ENCODE measurements at places on chromosomes 5 and 9.

DNA sequence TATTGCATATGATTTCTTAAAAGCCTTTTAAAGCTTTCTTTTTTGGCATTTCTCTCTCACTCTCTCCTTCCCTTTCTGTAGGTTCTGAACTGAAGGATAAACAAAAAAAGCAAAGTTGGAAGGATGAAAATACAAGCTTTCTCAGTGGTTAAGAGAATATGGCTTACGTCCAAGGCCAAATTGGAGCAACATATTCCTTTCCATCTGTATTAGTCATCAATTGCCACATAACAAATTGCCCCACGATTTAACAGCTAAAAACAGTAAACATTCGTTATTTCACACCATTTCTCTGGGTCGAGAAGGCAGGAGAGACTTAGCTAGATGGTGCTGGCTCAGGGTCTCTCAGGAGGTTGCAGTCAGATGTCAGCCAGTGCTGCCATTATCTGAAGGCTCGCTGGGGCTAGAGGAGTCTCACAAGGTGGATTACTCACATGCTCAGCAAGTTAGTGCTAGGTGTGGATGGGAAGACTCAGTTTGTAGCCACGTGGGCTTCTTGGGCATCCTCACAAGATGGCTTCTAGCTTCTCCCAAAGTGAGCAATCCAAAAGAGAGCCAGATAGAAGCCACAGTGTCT, 2.0 kb upstream of the ROR2 start:
- no peak for DNase-seq

DNA sequence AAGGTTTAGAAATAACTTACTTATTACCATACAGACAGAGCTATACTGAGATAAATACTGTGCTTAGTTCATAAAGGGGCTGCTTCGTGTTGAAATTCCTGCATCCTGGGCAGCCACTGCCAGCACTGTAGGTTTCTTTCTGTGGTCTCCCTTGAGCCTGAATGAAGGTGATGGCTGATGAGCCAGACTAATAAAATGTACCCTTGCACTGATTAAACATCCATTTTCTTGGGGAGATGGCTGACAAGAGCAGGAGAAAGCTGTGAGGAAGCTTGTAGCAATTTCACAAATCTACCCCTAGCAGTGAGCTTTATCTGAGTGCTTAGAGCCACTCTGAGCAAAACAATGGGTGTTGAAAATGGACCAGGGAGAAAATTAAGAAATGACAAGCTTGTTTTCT, 23.3 kb upstream of the ZSWIM6 start:
- no peak for DNase-seq

GRCh38 chr9:85249313-85249621, 492.5 kb downstream of the AGTPBP1 start:
- no peak for DNase-seq

- no peak for DNase-seq
Measured at GRCh38 chr5:170104299-170104698, 1.4 kb upstream of the FOXI1 start.

DNA sequence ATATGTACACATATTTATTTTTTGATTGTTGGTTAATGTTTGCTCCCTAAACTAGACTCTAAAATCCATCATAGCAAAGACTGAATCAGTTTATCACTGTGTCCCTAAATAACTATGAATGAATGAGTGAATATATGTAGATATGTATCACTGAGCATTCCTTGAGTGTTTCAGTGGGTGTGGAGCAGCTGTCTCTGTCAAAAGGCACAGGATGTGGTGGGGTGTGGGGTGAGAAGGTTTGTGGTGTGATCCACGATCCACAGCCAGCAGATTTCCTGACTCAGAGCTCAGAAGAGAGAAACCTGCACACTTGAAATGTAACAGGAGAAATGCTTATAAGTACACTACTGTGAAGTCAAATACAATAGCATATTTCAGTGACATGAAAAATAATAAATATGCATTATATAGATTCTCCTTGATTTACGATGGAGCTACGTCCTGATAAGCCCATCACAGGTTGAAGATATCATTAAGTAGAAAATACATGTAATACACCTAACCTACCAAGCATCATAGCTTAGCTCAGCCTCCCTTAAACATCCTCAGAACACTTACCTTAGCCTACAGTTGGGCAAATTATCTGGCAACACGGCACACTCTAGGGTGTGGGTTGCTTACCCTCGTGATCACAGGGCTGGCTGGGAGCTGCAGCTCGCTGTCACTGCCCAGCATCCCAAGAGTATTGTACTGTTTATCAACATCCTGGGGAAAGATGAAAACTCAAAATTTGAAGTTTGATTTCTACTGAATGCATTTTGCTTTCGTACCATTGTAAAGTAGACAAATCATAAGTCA, 287.0 kb downstream of the GAS1 start:
- DNase-seq, result no peak

- DNase-seq, result no peak
Measured at GRCh38 chr9:38367898-38368297, 24.6 kb upstream of the ALDH1B1 start.

- no peak for DNase-seq
Measured at GRCh38 chr5:76859591-76860247, 9.9 kb downstream of the S100Z start.

- no peak for DNase-seq
Measured at GRCh38 chr9:70285246-70285645, 26.5 kb downstream of the SMC5 start.

- no peak for DNase-seq
Measured at GRCh38 chr5:108818613-108819272, 71.0 kb downstream of the FER start.

- DNase-seq, result no peak
Measured at GRCh38 chr5:119397518-119398380, 41.9 kb downstream of the TNFAIP8 start.

GRCh38 chr5:167255926-167256325, 1035.5 kb upstream of the WWC1 start:
- no peak for DNase-seq

DNA sequence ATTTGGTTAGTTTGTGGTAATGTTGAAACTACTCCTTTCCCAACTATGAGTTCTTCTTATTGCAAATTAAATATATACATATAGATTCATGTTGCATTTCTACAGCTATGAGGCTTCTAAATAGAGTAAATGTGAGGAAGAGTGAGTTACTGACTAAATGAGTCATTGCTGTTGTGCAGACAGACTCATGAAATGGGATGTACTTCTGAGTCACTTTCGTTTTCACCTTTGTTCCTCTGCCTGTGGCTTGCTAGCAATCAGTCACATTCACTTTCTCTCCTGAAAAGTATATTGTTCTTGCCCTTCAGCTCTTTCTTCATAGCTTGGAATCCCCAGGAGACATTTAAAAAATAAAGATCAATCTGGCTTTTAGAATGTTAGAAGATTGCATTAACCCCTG, 295.5 kb upstream of the SMC2 start:
- no peak for DNase-seq

GRCh38 chr9:5628183-5628529, 751 bp upstream of the RIC1 start:
- DNase-seq, result no peak

- DNase-seq, result no peak
Measured at GRCh38 chr5:146860213-146860893, 18.2 kb downstream of the PPP2R2B start.

DNA sequence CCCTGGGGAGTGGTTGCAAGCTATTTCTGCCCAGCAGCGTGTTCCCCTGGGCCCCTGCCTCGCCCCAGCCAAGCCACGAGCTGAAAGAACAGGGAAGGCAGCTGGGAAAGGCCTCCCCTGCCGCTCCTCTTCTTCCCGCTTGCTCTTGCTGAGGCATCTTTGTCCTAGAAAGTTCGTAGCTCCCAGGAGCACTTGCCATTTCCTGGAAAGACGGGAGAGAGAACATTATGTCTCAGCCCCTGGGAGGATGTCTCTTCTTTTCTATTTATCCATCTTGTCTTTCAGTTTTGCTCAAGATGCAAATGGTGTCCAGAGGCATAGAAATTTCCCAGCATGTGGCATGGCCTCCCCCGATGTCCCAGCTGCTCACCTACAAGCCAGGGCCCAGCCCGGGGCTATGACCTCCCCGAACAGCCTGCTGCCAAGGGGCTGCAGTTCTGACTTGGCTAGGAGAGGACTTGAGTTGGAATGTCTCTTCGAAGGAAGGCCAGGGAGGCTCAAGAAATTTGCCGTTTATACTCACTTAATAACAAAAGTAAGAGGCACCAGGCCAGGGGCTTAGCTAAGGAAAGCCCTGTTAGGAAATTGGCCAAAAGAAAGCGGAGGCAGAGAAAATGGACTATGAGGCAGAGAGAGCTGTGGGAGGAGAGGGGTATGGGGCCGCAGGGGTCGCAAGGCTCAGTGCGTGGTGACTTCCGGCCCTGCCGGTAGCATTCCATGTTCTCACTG, 87.3 kb downstream of the LIFR start:
- no peak for DNase-seq

DNA sequence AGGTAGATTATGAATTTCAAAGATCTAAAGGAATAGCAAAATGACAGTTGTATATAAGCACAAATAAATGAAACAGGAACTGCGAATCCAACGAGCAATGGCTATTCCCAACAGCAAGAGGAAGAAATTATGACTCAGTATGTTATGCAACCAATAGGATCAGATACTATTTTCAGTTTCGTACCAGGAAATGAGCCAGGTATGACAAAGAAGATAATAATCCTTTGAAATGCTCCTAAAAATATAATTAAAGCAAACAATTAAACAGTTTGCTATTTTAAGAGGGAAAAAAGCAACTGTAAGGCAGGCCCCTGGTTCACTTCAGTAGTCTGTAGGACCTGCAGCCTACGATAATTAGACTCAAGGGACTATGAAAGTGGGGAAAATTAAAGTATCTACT, 58.9 kb downstream of the AUH start:
- DNase-seq, result no peak

DNA sequence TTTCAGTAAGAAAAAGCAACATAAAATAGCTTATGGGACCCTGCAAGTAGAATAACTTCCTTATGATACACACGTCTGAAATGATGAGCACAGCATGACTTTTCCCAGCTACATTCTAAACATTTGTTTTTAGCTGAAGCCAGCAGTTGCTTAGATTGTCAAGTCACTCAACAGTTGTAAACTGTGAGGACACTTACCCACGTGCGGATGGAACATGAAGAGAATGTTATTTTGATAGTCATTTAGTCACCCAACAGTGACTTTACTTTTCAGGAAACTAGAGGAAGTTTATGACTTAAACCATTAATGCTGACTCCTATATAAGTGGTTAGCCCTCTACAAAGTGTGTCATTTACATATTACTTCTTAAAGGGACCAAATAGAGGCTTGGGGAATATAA, 3.0 kb downstream of the HACD4 start:
- no peak for DNase-seq

GRCh38 chr5:74665273-74665672, 19.8 kb upstream of the HEXB start:
- DNase-seq, result no peak

GRCh38 chr5:143314099-143314498, 89.4 kb downstream of the NR3C1 start:
- no peak for DNase-seq

GRCh38 chr5:56160723-56161438, 72.2 kb downstream of the ANKRD55 start:
- DNase-seq, result no peak

DNA sequence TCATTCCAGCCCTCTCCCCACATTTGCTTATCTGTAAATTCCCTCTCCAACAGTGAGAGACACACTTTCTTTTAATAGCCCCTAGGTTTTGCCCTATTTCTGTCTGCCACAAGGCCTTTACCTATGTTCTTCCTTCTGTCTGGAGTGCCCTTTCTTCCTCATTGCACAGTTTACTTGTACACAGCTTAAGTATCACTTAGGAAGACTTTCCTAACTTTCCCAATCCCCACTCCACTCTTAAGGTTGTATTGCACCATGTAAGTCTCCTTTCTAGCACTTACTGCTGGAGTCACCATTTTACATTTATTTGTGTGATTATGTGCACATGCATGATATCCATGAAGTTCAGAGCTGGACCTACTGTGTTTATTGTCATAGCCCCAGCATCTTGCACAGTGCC, 10.8 kb upstream of the CKMT2 start:
- no peak for DNase-seq

GRCh38 chr9:100637787-100638186, 59.9 kb downstream of the CAVIN4 start:
- DNase-seq, result no peak

DNA sequence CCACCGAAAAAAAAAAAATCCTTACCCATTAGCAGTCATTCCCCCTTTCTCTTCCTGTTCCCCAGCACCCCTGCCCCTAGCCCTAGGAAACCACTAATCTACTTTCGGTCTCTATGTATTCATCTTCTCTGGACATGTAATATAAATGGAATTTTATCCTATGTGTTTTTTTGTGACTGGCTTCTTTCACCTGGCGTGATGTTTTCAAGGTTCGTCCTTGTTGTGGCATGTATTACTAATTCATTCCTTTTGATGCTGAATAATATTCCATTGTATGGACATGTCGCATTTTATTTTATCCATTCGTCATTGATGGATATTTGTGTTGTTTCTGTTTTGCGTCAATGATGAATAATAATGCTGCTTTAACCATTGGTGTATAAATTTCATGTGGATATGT, 42.8 kb upstream of the SH3GL2 start:
- DNase-seq, result no peak

DNA sequence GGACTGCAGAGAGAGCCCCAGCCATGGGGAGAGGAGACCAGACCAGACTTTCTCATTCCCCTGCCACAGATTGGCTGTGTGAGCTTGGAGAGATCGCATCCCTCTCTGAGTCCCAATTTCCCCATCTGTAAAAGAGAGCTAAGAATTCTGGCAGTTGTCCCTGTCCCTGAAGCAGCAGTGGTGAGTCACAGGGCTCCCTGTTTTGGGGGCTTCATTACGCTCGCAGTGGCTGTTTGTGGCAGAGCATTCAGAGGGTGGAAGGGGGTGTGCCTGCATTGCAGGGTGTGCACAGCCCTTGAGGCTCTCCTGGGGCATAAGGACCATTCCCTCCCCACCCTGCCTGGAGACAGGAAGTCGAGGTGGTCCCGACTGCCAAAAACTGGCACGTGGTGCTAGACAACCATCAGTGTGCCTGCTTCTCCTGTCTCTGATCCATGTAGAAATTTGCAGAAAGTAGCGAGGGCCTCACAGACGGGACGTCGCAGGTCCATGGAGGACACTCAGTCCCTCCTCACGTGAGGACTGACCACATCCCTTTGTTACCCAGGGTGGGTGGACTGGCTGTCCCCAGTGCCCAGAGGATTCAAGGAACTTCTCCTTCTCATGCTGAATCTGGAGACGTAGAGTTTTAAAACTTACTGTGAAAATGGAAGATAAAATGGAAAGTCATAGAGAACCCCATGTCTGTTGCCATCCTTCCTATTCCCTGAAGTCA, 35.3 kb downstream of the HRH2 start:
- DNase-seq, result no peak

- no peak for DNase-seq
Measured at GRCh38 chr5:111968459-111968858, 211.5 kb upstream of the NREP start.

GRCh38 chr5:139870677-139871076, 75.1 kb downstream of the PSD2 start:
- no peak for DNase-seq

DNA sequence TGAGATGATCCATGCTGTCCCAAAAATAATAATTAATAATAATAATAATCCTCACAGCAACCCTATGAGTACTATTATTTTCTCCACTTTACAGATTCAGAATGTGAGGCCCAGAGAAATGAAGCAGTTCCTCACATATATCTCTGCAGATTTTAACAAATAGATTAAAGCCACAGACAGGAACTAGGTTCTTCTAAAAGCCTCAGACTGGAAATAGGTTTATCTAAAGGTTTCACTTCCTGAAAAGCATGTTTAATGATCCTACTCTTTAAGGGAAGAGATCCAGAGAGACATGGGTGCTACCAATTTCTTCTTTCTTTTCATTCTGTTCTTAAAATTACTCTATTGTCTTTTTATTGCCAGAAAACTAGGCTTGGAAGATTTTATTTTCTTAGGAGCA, 1079.4 kb upstream of the COX7C start:
- no peak for DNase-seq

- DNase-seq, result no peak
Measured at GRCh38 chr5:101206534-101206933, 303.5 kb upstream of the ST8SIA4 start.
